ENCODE measurements at places on chromosomes 4 and X.

DNA sequence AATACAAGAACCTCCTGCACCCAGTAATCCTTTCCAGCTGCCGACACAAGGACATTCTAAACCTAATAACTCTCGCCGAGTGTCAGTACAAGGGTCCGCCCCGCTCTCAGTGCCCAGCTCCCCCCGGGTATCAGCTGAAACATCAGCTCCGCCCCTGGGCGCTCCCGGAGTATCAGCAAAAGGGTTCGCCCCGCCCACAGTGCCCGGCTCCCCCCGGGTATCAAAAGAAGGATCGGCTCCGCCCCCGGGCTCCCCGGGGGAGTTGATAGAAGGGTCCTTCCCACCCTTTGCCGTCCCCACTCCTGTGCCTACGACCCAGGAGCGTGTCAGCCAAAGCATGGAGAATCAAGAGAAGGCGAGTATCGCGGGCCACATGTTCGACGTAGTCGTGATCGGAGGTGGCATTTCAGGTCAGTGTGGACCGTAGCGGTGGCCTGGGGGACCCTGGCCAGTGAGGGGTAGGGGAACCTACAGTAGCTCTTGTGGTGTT, at the start of gene MAOA:
Gene MAOA (plus strand): TSS at position 295 of the 490 bp plus-strand sequence. CDS start 43 bp downstream, at position 338.
- no peak for DNase-seq

DNA sequence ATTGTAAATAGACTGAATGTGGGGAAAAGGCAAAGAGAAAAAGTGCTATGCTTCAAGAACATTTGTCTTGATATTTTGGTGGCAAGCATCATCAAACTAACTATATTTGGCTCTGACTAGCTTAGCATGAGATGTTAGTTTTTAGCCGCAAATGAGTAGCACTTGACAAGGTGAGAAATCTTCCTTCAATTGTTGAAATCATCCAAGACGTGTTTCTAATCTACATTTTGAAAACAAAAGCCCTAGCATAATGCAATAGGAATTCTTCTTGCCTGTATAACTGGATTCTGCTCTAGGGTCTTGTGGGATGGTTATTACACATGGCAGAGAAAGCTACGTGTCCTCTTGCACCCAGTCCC, 92.5 kb downstream of the SORBS2 start:
- DNase-seq: no peak

GRCh38 chr4:102169345-102169744, 175.9 kb downstream of the SLC39A8 start:
- peak; percentile 21 for DNase-seq

- DNase-seq: no peak
Measured at GRCh38 chrX:134712272-134712671, 54.0 kb upstream of the PLAC1 start.

DNA sequence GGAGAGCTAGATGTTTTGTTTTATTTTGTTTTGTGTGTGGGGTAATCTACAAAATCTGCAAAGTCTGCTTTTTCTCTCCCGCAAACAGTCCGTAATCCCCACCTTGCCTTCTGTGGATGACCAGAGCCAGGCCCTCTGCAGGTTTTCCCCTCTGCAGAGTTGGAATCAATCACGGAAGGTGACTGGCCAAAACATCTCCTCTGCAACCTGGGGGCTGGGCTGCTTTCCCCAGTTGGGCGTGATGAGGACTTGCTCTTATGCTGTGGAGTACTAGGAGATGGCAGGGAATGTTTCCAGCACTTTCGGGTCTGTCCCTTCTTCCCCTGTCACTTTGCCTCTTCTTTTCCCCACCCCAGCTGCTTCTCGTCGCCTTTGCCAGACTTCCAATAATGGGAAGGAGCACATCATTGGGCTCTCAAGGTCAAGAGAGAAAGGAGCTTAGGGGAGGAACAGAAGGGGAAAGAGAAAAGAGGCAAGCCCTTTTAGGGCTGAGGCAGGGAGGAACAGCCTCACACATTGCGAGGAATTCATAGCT, 1.1 kb downstream of the TMEM35A start:
- DNase-seq: no peak

GRCh38 chr4:42268824-42269223, 116.4 kb upstream of the BEND4 start:
- DNase-seq: no peak

DNA sequence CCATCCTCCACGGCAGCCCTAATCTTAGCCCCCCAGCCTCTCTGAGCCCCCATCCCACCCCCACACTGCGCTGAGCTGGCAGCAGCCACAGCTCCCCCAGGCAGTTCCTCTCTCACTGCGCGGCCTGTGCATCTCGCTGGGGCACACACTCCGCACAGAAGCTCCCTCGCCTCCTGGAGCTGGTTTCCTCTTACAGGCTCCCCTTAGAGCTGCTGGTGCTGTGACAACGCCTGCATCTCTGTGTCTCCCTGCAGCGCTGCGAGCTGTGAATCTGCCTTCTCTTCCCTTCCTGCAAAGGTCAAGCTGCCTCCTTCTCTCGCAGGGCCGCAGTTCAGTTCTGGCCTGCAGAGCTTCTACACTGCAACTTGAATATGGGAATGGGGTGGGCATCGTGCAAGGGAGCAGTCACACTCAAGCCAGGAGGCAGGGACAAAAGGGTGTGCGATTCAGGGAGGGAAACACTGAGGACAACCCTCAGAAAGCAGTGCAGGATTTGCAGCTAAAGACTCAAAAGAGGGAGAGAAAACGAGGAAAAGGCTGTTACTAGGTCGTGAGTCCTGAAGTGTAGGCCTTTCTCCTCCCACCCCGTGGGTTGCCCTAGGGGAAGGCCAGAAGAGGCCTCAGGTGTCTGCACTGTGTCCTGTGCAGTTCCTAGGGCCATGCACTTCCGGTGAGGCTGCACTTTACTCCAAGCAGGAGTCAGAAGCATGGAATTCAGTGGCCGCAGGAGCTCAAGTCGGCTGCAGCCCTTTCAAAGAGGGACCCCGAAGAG, 87.0 kb downstream of the BCOR start:
- DNase-seq: no peak

DNA sequence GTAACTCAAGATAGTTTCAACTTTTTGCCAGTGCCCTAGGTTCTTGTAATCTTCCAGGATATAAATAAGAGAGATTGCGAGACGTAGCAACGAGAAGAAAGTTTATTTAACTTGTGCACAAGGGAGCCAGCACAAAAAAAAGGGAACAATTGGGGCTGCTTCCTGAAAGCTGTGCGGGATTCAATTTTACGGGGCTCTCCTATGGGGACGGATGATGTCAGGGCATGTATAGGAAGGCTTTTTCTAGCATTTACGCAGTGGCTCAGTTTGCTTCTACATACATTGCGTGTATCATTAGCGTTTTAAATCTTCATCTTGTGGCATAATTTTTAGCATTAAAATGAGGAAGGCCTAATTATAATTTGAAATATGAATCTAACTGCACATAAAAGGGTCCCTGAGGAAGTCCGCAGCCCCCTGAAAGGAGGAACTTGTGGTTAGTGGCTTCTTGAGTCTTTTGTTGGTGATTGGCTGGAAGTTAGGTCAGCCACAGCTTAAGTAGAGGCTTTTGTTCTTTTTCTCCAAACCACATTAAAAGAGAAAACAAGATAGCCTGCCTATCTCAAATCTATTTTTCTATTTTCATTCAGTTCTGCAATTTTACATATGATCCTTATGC, 668.2 kb upstream of the NDST4 start:
- no peak for DNase-seq

Data from stromal cell of bone marrow (primary cell).